Urothelium cell line (cell line): ENCODE measurements at places on chromosomes 12 and 14.

- no peak for DNase-seq
These were observed 16.7 kb downstream of the SPPL3 start for GRCh38 chr12:120887253-120888043.

- peak; percentile 21 for DNase-seq
These were observed 1.4 kb downstream of the HMGA2 start for GRCh38 chr12:65825507-65826352.

- DNase-seq: no peak
These were observed 2.0 kb downstream of the WNT5B start for GRCh38 chr12:1630827-1631591.

- DNase-seq: no peak
These were observed 23.8 kb upstream of the GPR132 start for GRCh38 chr14:105088812-105089745.

- DNase-seq: no peak
These were observed 3.5 kb upstream of the ACACB start for GRCh38 chr12:109112720-109113465.

DNA sequence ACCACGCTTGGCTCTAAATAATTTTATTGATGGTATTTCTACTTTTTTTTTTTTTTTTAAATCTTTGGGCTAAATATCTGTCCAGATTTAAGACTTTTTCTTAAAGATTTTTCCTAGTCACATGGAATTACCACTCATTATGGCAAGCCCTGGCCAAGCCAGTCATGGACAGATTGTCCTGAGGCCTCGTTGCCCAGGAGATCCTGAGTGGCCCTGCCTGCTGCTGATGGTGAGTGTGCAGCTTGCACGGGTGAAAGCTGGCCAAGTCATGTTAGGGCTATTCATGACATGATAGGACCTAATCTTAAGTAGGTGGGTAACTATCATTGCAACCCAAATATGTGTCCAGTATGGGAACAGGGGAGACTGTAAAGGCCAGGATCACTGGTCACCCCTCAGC, 27.8 kb downstream of the GUCY2C start:
- no peak for DNase-seq

DNA sequence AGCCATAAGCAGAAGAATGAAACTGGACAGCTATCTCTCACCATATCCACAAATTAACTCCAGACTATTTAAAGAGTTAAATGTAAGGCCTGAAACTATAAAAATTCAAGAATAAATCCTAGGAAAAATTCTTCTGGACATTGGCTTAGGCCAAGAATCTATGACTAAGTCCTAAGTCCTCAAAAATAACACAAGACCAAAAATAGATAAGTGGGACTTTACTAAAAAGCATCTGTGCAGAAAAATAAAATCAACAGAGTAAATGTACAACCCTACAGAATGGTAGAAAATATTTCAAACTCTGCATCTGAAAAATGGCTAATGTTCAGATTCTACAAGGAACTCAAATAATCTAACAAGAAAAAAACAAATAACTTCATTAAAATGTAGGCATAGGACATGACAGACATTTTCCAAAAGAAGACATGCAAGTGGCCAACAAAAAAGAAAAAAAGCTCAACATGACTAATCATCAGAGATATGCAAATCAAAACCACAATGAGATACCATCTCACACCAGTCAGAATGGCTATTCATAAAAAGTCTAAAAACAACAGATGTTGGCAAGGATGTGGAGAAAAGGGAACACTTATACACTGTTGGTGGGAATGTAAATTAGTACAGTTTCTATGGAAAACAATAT, 61.0 kb upstream of the PPFIA2 start:
- no peak for DNase-seq

DNA sequence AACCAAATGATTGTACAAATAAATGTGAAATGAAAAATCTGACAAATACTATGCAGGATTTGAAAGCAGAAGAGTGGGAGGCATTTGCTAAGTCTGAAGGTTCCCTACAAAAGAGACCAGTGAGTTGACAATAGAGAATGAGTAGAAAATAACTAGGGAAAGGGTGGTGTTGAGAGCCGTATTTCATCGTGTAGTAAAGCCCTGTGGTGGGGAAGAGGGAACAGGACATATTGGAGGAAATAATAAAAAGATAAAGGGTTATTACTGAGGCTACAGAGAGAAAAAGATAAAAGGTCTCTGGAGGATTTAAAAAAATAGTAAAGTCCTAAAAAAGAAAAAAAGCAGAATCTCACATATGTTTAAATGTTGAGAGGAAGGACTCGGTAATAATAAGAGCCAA, 268.8 kb downstream of the DUSP6 start:
- no peak for DNase-seq

- DNase-seq: no peak
These were observed 25.6 kb upstream of the NFYB start for GRCh38 chr12:104163631-104164030.

DNA sequence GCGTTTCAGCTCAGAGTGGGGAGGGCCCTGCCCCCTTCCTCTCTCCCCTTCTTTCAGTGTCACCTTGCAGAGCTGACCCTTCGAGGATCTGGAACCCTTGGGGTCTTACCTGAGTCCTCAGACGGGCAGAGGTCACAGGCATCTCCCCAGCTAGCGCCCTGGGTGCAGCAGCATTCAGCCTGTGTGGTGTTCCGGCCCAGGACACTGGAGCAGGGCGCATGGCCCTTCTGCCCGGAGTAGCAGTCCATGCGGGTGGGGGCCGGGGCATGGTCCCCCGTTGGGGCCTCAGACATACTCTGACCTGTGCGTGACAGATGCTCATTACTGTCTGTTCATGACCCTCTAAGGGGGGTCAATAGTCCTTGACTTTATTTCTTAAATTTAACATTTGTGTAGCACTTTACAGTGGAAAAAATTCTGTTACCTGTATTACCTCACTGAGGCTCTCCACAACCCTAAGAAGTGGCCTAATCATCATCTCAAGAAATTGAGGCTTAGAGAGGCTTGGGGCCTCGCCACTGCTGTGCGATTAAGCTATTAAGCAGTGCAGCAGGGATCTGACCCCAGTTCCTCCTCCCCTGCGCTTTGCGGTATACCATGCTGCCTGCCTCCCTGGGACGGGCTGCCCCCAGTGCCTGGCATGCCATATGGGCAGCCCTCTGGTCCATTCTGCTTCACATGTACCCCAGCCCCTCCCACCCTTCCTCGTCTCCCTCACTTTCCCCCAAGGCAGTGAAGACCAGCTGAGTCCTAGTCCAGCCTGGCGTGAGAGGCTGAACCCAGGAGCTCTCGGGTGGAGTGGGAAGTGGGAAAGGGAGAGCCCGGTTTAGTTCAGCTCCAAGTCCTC, 11.5 kb downstream of the ISCA2 start:
- DNase-seq: no peak

DNA sequence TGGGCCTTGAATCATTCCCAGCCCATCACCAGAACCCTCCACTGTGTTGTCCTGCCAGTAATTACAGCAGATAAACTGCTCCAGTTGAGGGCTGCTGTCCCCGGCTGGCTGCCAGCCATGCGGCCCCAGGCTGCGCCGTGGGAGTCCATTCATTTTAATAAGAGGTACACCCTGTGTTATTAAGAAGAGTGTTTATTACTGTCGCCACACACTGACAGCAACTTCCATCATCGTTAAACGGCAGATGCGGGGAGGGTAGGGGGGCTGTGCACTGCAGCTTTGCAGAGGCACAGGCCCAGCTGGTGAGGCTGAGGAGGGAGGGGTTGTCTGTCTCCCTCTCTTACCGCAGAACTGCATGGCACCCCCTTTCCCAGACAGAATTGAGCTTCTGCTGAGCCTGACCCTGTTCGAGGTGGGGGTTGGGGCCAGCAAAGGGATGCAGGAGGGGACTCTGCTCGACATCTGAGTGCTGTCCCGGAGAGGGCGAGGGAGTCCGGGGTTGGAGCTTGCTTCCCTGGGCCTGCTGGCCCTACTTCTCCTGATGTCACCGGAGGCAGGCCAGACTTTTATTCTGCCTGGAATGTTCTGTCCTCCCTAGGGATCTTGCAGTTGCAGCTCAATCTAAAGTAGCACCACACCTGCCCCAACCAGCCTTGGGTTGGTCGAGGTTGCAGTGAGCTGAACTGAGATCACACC, 33.8 kb upstream of the GPATCH2L start:
- no peak for DNase-seq

GRCh38 chr14:83042858-83043257, 1509.2 kb upstream of the SEL1L start:
- no peak for DNase-seq

- DNase-seq: no peak
These were observed 6.9 kb downstream of the TNFAIP2 start for GRCh38 chr14:103130017-103130764.

GRCh38 chr14:22434030-22434429, 155.0 kb downstream of the DAD1 start:
- DNase-seq: no peak

DNA sequence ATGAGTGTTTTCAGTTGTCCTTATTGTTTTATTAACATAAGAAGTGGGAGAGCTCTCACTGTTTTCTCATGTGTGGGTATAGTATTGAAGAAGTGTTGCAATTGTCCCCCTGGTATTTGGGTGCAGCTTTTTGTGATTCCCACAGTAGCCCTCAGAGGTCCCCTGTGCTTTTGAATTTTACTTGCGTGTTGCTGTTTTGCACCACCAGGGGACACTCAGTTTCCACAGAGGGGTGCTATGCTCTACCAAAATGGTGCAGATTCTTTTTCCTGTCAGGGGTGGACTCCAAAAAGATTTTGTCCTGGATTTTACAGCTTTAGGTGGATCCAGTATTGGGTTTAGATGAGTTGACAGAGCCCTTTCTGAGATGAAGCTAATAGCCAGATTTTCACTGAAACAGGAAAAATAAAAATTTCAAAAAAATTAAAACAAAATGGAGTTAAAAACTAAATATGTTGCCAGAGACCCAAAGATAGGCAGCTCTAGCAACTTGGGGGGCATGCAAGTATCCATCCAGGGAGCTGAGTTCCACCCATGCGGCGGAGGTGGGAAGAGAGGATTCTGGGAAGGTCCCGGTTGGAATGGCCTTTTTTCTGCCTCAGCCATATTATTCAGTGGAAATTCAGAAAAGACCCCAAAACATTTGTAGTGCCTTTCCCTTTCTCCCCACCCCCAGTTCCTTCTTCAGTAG, 50.2 kb downstream of the TTLL5 start:
- DNase-seq: peak; percentile 71

- DNase-seq: no peak
These were observed 240 bp downstream of the BTG1 start for GRCh38 chr12:92145481-92145730.

- DNase-seq: no peak
These were observed 114.3 kb upstream of the PDZRN4 start for GRCh38 chr12:41073633-41074472.

- peak; percentile 20 for DNase-seq
These were observed 419 bp upstream of the ATXN7L3B start for GRCh38 chr12:74537126-74537706.

DNA sequence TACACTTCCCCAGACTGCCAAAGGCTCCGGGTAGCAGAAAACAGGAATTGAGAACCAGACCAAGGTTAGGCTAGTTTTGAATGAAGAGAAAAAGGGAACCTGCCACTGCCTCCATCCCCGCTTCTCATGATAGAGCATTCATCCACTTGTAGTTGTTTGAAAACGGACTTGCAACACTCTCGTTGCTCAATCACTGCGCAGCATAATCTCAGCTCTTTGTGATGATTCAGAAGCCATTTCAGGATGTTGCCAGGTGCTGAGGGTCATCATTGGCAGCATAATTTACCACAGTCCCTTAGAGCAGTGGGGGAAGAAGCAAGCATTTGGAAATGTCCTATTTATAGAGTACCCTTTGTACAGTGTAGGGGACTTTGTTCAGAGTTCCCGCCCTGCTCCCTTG, 25.6 kb downstream of the KCNK13 start:
- peak; percentile 7 for DNase-seq

DNA sequence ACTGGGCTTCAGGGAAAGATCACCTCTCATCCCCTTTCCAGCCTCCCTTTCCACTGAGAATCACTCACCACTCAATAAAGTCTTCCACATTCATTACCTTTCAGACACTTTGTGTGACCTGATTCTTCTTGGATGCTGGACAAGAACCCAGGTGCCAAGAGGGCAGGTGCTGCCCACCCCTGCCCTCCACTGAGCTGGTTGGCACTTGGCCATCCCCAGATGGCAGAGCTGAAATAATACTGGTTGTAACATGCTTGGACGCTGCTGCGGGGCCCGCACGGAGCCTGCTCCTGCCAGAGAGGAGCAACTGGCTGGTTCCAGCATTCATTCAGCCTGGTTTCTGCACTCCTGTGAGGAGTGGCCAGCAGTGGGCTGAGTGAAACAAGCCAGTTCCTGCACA, 386.7 kb upstream of the CCDC196 start:
- no peak for DNase-seq

DNA sequence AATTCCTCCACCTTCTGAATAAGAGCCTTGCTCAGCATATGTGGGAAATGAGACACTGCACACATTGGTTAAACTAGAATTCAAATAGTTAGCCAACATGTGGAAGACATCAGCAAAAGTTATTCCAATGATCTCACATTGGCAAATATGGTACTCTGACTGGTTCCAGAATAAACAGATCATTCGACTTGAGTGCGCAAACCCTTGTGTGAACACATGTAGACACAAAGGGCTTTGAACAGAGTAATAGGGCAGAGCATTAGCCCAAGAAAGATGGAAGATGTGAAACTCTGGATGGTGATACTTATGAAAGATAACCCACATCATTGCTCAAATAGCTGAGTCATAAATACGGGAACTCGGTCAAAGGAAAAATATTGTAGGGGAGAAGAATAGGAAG, 1133.4 kb upstream of the SEL1L start:
- no peak for DNase-seq

GRCh38 chr12:104991565-104992128, 5.5 kb downstream of the NOPCHAP1 start:
- DNase-seq: no peak

- no peak for DNase-seq
These were observed 86.8 kb downstream of the SPRING1 start for GRCh38 chr12:116651089-116651488.

GRCh38 chr14:41397926-41398325, 208.8 kb upstream of the LRFN5 start:
- DNase-seq: no peak

DNA sequence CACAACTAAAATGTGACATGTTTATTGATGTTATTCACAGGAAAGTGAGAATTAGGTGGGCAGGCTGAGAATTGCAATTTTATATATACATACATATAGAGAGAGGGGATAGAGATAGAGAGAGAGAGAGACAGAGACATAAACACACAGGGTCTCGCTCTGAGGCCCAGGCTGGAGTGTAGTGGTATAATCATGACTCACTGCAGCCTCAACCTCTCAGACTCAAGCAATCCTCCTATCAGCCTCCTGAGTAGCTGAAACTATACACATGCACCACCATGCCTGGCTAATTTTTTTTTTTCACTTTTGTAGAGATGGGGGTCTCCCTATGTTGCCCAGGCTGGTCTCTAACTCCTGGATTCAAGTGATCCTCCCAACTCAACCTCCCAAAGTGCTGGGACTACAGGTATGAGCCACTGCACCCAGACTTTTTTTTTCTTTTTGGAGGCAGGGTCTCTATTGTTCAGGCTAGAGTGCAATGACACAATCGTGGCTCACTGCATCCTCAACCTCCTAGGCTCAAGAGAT, 49.1 kb downstream of the R3HDM2 start:
- DNase-seq: no peak

GRCh38 chr12:70721216-70721615, 84.0 kb upstream of the PTPRB start:
- no peak for DNase-seq
